ENCODE measurements at places on chromosomes 5 and 9.

DNA sequence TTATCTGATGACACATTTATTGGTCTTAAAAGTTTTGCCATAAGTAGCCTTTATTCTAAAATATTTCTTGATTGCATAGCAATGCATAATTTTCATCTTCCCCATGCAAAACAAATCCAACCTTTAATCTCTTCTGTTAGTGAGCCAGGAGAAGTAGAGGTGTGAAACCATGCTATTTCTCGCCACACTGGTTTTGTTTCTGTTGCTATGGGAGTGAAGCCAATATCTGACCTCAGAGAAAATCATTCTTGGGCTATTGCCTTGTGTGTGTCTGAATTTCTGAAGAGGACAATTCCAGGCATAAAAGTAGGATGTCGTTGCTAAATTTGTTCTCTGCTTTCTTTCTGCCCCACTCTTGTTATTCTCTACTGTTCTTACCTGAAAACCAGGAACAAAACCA is 183.6 kb downstream of the PTTG1 start:
- DNase-seq = no peak

- DNase-seq = no peak
These were observed 51.3 kb downstream of the ANXA1 start for GRCh38 chr9:73202980-73203379.

DNA sequence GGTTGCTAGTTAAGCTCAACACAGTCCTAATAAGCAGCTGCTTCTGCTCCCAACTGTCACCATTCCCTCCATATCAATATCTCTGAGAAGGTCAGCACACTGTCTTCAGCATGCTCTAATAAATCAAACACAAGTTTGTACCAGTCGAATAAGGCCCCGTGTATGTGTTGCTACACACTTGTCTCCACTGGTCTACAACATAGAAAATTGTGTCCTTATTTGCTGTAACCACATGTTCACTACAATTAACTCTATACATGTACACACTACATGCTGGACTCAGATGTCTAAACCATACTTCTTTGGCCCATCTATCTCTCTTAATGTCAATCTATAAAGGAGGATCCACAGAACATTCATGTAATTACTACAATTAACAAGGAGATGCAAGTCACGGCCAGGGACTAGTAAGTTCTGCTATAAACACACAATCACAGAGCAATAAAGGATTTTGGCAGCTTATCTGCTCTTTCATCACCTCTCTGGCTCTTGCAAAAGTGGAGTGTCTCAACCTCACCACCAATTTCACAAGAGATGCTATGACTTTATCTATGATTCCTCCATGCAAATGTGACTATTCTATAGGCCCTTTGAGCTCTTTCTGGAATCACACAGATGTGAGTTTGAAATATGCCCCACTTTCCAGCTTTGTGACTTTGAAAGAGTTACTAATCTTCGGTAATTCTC is 143.9 kb downstream of the SEMA5A start:
- no peak for DNase-seq

GRCh38 chr9:11546231-11546630 is 933.4 kb upstream of the PTPRD start:
- no peak for DNase-seq

GRCh38 chr5:147732291-147732883 is 50.1 kb downstream of the JAKMIP2 start:
- no peak for DNase-seq

GRCh38 chr5:57529864-57530263 is 47.3 kb upstream of the ACTBL2 start:
- DNase-seq = no peak

DNA sequence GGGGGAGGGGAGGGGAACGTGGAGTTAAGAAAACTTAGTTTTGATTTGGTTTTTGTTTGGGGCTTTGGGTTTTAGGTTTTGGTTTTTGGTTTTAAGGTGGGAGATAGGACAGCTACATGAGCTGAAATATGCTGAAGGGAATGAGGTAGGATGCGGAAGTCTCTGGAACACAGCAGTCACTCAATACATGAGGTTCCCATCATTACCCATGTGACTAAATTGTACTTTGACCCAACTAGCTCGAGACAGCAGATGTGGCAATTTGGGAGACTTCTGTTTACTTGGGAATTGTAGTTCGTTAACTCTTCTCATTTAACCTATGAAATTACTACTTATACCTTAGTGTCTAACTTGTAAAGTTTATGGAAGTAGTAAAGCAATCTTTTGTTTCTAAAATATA is 124.2 kb downstream of the TLE1 start:
- no peak for DNase-seq

GRCh38 chr5:154878642-154879335 is 20.4 kb downstream of the CNOT8 start:
- DNase-seq = no peak

GRCh38 chr5:607541-608428 is 4.4 kb upstream of the CEP72 start:
- DNase-seq = no peak

- no peak for DNase-seq
These were observed 4.6 kb downstream of the PTCH1 start for GRCh38 chr9:95511952-95512708.

DNA sequence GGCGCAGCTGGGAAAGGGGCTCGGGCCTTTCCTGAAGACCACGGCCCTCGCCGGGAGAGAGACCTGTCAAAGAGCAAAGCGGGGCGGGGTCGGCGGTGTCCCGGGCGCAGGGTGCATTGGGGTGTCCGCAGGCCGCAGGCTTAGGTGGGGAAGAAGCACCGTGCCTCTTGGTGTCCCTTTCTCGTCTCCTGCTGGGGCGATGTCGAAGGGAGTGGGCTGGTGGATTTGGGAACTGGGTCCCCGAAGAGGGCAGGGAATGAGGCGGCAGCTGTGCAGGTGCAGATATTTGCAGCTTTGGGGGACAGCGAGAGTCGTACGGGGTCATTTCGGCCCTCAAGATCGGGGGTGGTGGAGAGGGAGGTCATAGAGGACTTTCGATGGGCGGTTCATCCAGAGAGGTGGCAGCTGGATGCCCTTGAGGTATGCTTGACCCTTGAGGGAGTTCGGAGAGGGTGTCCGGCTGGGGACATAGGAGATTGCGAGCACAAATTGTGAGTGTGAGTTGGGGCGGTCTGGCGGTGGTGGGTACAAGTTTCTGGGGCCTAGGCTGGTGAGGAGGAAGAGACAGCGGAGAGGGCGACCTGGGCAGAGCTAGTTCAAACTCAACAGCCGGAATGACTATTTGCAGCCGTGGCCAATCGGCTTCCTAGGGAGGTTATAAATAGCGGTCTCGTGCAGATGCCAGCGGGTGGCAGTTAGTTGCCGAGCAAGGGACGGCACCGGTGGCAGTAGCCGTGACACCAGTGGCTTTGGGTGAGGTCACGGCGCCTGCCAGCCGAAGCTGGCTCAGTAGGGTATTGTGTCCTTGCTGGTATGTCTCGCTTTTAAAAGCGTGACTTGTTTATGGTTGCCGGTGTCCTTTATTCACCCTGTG is 601 bp downstream of the NNT start:
- peak; percentile 65 for DNase-seq

DNA sequence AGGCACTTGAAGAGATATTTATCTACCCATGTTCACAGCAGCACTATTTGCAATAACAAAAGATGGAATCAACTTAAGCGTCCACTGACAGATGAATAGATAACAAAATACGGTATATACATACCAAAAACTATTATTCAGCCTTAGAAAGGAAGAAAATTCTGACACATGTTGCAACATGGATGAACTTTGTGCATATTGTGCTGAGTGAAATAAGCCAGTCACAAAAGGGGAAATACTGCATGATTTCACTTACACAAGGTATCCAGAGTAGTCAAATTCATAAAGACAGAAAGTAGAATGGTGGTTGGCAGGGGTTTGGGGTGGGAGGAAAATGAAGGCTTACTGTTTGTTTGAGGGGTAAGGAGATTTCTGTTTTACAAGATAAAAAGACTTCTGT is 66.0 kb downstream of the FBN2 start:
- no peak for DNase-seq
